ENCODE measurements at places on chromosomes 6 and 20. TPM values are rescaled to one million over a fixed set of nuclear protein-coding genes. Genes with fewer than 3 reads are reported as not detected.

ZBTB9 gene
- total RNA-seq, result 4.2 TPM

BCAS1 gene
- 1.1 TPM for total RNA-seq

DZANK1 gene
- 2.3 TPM for total RNA-seq

ADGB gene
- not detected for total RNA-seq

ATF6B gene
- 90.9 TPM for total RNA-seq

NKAIN2 gene
- total RNA-seq, result 1.9 TPM

OVOL2 gene
- total RNA-seq, result not detected

SMOC2 gene
- 369 TPM for total RNA-seq

FNDC11 gene
- total RNA-seq, result 0.57 TPM

- no peaks in the 10 kb centered on the region for H3K4me1 ChIP-seq
- H3K4me3 ChIP-seq, result peak overlapping the region; percentile 18
- H3K36me3 ChIP-seq, result no peaks in the 10 kb centered on the region
Measured at GRCh38 chr20:63497946-63498935, 642 bp downstream of the EEF1A2 start.

DNA sequence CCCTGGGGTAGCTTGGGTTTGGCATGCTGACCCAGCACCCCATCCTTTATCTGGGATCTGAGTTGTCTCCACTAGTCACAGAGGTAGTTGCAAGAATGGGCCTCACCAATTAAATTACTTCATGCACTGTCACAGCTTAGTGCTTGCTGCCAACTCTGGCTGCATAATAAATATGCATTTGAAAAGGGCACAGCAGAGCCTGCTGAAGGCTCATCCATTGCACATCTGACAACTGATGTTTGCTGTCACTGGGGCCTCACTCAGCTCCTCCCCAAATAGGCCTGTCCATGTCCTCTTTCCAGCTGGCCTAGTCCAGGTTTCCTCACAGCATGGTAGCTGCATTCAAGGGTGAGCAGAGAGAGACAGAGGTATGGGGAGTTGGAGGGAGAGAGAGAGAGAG lies 13.3 kb upstream of the NXT1 start:
- no peak overlapping the region for H3K4me3 ChIP-seq
- H3K27me3 ChIP-seq, result no peaks in the 10 kb centered on the region
- H3K4me1 ChIP-seq, result no peaks in the 10 kb centered on the region
- DNase-seq, result no peak
- no peaks in the 10 kb centered on the region for H3K36me3 ChIP-seq

DNA sequence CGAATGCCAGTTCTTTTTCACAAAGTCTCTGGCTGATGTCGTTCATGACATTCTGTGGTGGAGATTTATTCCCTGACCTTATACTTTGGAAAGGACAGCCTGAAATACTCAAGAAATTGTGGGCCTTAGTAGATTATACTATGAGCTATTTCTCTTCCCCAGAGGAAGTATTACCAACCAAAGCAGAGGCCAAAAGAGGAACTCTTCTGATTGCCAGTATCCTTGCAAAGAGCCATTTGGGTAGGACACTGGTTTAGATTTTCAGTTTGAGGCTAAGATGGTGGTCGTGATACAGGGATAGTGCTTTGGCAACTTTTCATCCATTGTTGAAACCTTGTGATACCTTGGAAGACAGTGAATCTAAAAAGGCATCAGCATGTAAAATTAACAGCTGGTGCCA lies 327.3 kb downstream of the HACE1 start:
- no peak overlapping the region for H3K4me3 ChIP-seq
- DNase-seq, result no peak
- H3K4me1 ChIP-seq, result peaks cover 20% of the 10 kb centered on the region
- no peaks in the 10 kb centered on the region for H3K36me3 ChIP-seq
- no peaks in the 10 kb centered on the region for H3K27me3 ChIP-seq
- no peak overlapping the region for H3K27ac ChIP-seq

DNA sequence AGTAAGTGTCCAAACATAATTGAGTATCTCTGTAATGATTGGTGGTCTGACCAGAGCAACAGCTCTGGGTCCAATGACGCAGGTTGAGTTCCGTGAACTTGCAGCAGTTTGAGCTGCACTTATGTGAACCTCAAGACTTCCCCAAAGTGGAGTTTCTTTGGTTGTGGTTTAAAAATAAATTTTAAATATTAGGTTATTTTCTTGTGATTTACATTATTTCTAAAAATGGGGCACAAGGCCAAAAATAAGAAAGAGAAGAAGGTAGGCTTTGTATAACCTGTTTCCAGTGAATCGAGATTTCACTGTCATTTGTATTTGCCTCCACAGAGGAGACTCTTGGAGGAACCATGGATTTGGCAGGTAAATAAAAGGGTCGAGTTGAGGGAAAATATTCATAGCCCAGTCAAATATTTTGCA lies 166.4 kb upstream of the ZNF217 start:
- no peaks in the 10 kb centered on the region for H3K36me3 ChIP-seq
- H3K27ac ChIP-seq, result no peak overlapping the region
- H3K4me3 ChIP-seq, result no peak overlapping the region
- no peak for DNase-seq

DNA sequence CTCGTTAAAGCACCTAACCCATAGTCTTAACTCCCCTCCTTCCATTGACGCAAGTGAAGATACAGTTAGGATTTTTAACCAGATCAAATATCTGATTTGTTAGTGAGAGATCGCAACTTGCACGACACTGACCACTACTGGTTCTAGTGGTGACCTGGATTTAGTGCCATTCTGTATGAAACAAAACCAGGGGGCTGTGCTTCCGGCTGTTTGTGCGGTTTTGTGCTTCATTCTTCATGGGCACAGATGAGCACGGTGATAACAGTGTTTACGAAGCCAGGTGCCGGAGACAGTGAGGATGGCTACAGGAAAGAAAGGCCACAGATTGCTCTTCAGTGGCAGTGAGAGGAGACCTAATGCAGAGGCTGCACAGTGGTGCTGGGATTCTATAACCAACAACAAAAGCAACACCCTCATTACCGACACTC lies 75.5 kb downstream of the NOL4L start:
- H3K4me3 ChIP-seq, result no peak overlapping the region
- H3K4me1 ChIP-seq, result no peaks in the 10 kb centered on the region
- DNase-seq, result peak; percentile 33
- no peaks in the 10 kb centered on the region for H3K27me3 ChIP-seq
- no peak overlapping the region for H3K27ac ChIP-seq

- no peak overlapping the region for H3K4me3 ChIP-seq
- no peak overlapping the region for H3K27ac ChIP-seq
- H3K27me3 ChIP-seq, result no peaks in the 10 kb centered on the region
- H3K4me1 ChIP-seq, result no peaks in the 10 kb centered on the region
Measured at GRCh38 chr20:40806929-40807820, 118.1 kb upstream of the MAFB start.

- DNase-seq, result no peak
- no peaks in the 10 kb centered on the region for H3K27me3 ChIP-seq
- peaks cover 3% of the 10 kb centered on the region for H3K4me1 ChIP-seq
- H3K4me3 ChIP-seq, result no peak overlapping the region
Measured at GRCh38 chr6:136628996-136629395, 78.8 kb upstream of the MAP7 start.

DNA sequence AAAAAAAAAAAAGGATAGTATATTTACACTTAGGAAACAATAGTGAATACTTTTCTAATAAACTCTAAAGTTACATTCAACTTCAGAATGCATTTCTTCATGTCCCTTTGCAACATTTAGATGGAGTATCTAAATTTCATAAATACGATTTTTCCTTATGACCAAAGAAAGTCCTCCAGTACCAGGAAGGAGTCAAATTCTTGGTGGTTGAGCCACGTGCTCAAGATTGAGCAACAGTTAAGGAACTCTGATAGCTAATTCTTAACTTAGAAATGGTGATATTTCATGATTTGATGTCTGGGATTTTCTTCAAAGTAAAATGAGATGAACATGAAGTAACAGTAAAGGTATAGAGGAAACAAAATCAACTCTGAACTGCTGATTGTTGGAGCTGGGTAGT lies 92.7 kb downstream of the SASH1 start:
- peaks cover 6% of the 10 kb centered on the region for H3K4me1 ChIP-seq
- no peak overlapping the region for H3K27ac ChIP-seq
- DNase-seq, result no peak
- no peak overlapping the region for H3K4me3 ChIP-seq
- H3K27me3 ChIP-seq, result no peaks in the 10 kb centered on the region
- no peaks in the 10 kb centered on the region for H3K36me3 ChIP-seq

GRCh38 chr6:110534731-110535492 lies 58.5 kb upstream of the SLC22A16 start:
- H3K4me3 ChIP-seq, result no peak overlapping the region
- no peaks in the 10 kb centered on the region for H3K36me3 ChIP-seq
- H3K27me3 ChIP-seq, result no peaks in the 10 kb centered on the region
- DNase-seq, result peak; percentile 58
- H3K4me1 ChIP-seq, result no peaks in the 10 kb centered on the region

- DNase-seq, result peak; percentile 46
- no peaks in the 10 kb centered on the region for H3K27me3 ChIP-seq
- H3K36me3 ChIP-seq, result no peaks in the 10 kb centered on the region
- no peak within 1 kb of the TSS for H3K4me3 ChIP-seq
- no peaks in the 10 kb centered on the region for H3K4me1 ChIP-seq
Measured at GRCh38 chr20:45306431-45306982, at the start of gene RBPJL. RBPJL (plus strand) TSS chr20:45306840; CDS start chr20:45306923, 83 bp downstream.

DNA sequence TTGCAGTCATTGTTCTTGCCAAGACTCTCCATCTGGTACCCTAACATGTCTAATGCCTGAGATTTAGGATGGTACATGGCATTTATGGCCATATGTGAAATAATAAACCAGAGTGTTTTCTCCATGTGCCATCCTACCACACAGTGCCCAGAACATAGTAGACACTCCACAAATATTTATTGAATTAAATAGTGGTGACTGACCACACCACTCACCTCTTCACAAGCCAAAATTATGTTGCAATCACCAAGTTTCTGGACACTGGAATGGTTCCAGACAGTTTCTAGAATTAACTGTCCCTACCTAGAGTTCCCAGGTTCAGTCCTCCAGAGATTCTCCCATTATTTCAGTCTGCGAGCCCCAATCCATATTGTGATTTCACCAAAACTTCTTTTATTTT lies 427.3 kb downstream of the KIF16B start:
- H3K4me1 ChIP-seq, result no peaks in the 10 kb centered on the region
- H3K27me3 ChIP-seq, result no peaks in the 10 kb centered on the region
- DNase-seq, result no peak
- no peak overlapping the region for H3K4me3 ChIP-seq
- no peak overlapping the region for H3K27ac ChIP-seq
